ENCODE measurements at places on chromosomes 7 and 10.
A peak's percentile ranks its signal among the peaks of the same experiment; 100 is the strongest.

GRCh38 chr7:107108793-107109371 lies 59.9 kb upstream of the HBP1 start:
- DNase-seq = no peak

- peak; percentile 56 for DNase-seq
Observed at GRCh38 chr7:50826371-50827172, 43.9 kb upstream of the GRB10 start.

- no peak for DNase-seq
Observed at GRCh38 chr10:14036233-14036632, 294.5 kb downstream of the FRMD4A start.

GRCh38 chr10:49135575-49136313 lies 1.9 kb upstream of the FAM170B start:
- DNase-seq = no peak

DNA sequence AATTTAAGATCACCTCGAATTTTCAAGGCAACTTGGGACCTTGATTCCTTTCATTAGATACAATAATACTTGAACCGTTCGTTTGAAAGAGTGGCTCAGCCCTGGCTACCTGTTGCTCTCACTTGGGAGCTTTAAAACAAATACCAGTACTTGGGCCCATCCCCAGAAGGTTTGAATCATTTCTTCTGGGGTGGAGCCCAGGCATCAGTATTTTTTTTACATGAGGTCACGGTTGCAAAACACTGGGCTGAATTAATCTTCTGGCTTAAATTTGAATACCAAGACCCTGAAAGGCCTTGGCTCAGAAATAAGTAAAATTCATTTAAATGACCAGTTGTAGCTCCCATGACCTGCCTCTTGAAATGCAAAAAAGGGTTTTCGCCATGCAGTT lies 214.9 kb downstream of the CREB5 start:
- DNase-seq = no peak

- DNase-seq = no peak
Observed at GRCh38 chr10:32501906-32502305, 56.0 kb downstream of the CCDC7 start.

DNA sequence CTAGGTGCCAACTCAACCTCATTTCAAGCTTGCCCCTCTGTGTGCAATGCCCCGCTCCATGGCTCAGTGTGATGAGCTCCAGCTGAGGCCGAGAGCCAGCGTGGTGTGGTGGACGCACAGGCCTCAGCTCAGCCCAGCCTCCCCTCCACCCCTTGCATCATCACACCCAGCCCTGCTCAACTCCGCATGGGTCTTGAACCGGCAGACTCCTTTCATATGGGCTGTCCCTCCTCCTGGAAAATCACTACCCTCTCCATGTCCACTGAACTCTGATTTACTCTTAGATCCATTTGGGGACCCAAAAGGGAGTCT lies 16.6 kb upstream of the SLC18A3 start:
- DNase-seq = no peak

DNA sequence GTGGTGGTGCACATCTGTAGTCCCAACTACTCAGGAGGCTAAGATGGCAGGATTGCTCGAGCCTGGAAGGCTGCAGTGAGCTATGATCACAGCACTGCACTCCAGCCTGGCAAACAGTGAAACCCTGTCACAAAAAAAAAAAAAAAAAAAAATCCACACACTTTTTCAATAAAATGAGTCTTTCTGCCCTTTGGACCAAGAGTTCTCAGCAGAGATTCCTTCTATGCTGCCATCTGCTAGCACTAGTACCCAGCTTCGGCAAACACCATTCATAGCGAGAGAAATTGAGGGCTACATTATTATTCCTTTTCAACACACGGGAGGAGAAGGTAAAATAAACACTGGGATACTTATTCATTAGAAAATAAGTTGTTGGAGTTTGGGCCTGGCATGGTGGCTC lies 43.4 kb upstream of the CCDC7 start:
- DNase-seq = no peak

DNA sequence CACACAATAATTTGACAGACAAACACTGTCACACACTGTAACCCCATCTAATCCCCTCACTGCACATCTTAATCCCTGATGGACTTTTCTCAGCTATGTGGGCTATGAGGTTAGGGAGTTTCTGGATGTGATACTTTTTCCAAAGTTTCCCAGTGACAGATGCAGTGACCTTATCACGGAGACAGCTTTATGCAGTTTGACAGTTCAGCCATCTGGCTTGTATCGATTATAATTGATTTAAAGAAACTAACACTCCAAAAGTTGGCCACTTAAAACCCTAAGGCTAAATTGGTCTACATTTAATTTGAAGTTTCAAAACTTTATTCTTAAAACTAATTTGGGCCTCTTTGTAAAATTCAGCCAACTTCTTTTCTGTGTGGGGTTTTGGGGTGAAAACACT lies 196.7 kb downstream of the SDK1 start:
- no peak for DNase-seq

- peak; percentile 39 for DNase-seq
Observed at GRCh38 chr10:48523820-48524758, 80.8 kb downstream of the ARHGAP22 start.

- no peak for DNase-seq
Observed at GRCh38 chr10:1671366-1672000, 65.8 kb downstream of the ADARB2 start.

DNA sequence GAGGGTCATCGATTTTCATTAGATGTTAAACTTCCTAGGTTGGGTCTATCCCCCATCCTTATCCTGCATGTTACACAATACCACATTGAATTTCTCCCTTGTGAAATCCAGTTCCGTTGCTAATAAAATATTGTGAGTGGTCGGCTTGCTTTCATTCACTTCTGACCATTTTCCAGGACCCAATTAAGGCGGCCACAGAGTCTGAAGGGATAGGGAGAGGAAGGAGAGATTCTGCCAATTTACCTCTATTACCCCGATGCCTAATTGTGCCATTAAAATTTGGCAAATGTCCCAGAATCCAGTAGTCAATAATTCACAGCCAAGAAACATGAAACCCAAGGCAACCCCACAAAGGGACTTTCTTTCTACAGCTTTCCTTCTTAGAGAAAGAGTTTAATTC lies 129.9 kb downstream of the IPMK start:
- no peak for DNase-seq

- DNase-seq = no peak
Observed at GRCh38 chr7:98555403-98555802, 61.7 kb upstream of the NPTX2 start.

DNA sequence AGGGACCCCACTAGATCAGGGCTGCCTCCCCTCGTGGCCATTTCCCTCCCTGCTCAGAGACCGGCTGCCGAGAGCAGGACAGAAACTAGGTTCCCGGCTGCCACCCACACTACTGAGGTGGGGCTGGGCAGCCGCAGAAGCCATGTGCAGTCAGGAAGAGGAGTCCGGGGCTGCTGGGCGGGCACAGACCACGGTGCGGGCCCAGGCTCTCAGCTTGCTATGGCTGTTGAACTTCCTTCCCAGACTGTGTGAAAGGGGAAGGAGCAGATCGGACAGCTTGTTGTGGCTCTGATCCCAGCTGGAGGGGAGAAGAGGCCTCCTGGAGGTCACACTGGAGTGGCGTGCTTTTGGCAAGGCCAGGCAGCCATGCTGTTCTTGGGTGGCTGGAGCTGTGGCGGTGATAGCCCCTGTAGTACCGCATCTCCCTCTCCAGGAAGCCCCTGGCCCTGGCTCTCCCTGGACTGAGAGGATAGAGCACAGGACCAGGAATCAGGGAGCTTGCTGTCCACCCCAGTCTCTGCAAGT lies 56.8 kb downstream of the HK1 start:
- peak; percentile 52 for DNase-seq

- DNase-seq = no peak
Observed at GRCh38 chr7:120984406-120984805, 4.1 kb upstream of the CPED1 start.

GRCh38 chr10:24784061-24784460 lies 60.4 kb upstream of the ARHGAP21 start:
- no peak for DNase-seq

DNA sequence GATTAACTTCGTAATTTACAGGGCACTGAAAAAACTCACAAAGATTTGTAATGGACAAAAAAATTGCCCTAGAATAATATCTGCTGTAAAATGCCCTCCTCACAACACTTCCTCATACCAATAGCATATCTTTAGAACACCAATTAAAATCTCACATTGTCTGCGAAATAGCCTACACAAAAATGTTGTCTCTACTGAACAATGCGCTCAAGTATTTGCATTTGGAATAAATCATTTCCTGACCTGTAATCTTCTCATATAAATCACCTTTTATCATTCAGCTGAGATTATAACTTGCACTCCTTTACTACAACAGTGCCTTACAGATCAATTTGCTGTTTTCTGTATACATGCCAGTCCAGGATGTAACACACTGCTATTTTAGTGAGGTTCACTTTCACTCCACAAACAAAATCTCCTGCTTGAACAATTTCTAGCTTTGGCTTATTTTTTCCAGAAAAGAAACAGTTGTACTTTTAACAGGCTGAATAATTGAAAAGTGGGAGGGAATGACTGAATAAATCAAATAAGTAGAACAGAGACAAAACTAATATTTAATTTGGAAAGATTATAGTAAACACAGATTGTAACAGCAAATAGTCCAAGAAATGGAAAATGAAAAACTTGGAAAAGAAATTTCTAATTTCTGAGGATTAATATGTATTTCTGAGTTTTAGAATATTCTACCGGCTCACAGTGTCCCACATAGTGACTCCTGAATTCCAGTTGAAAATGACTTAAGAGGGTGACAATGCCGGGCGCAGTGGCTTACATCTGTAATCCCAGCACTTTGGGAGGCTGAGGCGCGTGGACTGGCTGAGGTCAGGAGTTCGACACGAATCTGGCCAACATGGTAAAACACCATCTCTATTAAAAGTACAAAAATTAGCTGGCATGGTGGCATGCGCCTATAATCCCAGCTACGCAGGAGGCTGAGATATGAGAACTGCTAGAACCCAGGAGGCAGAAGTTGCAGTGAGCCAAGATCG lies 30.6 kb downstream of the JMJD1C start:
- DNase-seq = no peak

GRCh38 chr10:75414527-75414926 lies 13.0 kb upstream of the ZNF503 start:
- no peak for DNase-seq

- DNase-seq = no peak
Observed at GRCh38 chr10:24427678-24428409, 218.9 kb downstream of the KIAA1217 start.

- peak; percentile 32 for DNase-seq
Observed at GRCh38 chr7:103989200-103989784, at the start of gene RELN. RELN (minus strand) TSS chr7:103989658; CDS start chr7:103989356, 302 bp downstream.

DNA sequence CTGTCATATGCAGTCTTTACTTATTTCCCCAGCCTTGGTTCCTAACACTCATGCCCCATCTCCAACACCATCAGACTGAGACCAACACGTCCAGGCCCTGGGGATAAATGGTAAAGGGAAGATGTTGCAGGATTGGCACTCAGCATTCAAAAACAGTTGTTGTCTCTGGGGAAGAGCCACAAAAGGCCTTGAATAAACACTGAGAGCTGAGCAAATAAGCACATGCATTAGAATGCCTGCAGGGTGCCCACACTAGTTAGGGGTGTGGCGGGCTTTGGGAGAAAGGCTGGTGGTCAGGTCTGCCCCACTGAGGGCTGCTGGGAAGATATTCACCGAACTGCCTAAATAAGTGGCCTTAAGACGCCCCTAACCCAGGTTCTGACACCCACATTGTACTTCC lies 391.0 kb downstream of the GFRA1 start:
- DNase-seq = no peak

- DNase-seq = no peak
Observed at GRCh38 chr10:91190388-91190870, 30.0 kb upstream of the PCGF5 start.

- no peak for DNase-seq
Observed at GRCh38 chr7:5237286-5237685, 45.5 kb upstream of the SLC29A4 start.

DNA sequence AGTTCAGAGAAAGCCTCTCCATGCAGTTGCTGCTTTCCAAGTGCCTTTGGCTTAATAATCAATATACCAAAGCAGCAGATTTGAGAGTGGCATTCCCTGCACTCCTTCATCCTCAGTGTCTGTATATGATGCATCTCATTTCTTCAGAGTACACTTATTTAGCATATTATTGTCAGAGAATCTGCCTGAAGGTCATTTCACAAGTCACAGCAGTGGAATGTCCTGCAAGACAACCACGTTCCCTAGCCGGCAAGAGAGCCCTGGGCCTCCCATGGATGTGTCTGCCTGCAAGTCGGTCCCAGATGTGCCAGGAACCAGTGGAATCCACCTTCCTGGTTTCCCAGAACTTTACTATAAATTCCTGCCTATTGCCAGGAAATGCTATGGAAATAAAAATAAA lies 289.4 kb upstream of the IGFBP3 start:
- no peak for DNase-seq

DNA sequence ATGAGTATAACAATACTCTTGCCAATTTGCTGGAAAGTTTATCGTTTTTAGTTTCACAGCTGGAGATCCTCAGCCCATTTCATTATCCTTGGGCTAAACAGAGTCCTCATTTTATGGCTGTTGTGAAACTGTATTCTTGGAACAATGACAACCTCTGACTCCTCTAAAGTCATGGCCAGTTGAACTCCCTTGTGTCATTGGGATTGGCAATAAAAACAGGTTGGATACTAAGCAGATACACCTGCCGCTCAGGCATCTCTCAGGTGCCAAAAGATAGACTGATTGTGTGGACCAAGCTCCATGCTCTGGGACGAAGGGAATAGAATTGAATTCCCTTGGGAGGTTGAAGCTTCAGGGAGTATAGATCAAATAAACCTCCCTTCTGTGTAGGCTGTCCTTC lies 182.2 kb downstream of the WDR11 start:
- DNase-seq = no peak

DNA sequence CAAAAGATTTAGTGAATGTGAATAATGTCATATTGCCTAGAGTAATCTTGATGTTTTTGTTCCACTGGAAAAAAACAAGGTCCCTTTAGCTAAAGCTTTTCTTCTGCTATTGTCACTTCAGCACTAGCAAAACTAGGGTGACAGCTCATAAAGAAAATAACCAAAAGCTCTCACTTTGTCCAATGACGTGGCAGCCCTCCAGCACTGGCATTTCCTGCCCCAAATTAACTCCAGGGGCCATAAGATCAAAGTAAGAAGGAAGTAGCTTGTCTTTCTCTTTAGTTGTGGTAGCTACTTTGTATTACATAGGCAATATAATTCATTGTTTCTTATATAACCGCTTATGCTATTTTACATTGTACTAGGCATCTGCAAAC lies 47.3 kb downstream of the LRRN3 start:
- DNase-seq = peak; percentile 68

- no peak for DNase-seq
Observed at GRCh38 chr10:1134156-1134555, 78.0 kb downstream of the WDR37 start.

DNA sequence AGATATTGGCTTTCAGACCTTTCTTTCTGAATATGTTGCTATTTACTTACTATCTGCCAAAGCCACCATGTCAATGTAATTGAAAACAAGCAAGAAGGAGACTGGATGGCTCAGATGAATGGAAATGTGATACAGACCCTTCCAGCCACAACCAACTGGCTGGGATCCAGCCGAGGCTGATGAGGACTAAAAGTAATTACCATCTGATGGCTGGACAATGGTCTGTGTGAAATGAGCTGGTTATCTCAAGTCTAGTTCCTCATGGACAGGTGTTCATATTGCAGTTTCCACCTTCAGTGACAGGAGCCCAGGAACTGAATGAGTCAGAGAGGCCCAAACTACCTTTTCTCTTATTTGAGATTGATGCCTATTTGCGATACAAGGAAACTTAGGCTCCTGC lies 267.5 kb downstream of the GATA3 start:
- DNase-seq = no peak

- DNase-seq = no peak
Observed at GRCh38 chr10:114638821-114639625, 19.1 kb downstream of the ABLIM1 start.
